ENCODE measurements at places on chromosomes 3 and 15. TPM values are rescaled to one million over a fixed set of nuclear protein-coding genes. Genes with fewer than 3 reads are reported as not detected.

The KIF23 gene
- 9.2 TPM for total RNA-seq

The GRM2 gene
- under 0.01 TPM for total RNA-seq

The CRYGS gene
- 4.5 TPM for total RNA-seq

The KLHL40 gene
- not detected for total RNA-seq

DNA sequence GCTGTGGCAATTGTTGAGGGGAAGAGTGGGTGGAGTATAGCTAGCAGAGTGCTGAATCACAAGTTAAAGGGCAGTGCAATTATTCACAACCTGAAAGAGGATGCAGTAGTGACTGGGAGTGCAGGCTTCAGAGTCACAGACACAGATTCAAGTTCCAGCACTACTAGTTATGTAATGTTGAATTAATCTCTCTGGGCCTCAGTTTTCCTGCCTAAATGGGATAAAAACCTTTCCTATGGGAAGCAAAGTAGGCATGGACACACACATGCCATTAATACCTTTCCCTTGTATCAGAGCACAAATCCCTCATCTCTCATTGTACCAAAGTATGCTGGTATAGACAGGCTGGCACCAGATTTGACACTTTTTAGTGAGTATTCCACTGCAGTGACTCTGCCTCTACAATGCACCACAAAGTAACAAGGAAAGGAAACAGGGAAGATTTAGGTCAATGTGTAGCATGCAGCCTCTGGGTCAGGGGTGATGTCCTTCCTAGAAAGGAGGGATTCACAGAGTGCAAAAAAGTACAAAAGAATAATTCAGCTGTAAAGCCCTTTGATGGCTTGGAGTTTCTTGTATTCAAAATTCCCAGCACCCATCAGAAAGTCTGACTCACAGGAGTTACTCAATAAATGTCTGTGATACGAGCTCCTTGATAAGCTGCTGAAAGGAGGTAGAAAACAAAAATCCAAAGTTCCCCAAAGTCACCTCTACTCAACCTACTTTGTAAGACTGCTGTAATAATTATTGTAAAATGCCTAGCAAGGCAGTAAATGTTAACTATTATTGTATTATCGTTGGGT is 507.5 kb upstream of the TGFBR2 start:
- DNase-seq, result no peak

GRCh38 chr3:98971169-98971681 is 69.7 kb upstream of the DCBLD2 start:
- DNase-seq, result no peak

GRCh38 chr3:18124501-18124900 is 300.6 kb downstream of the SATB1 start:
- DNase-seq, result no peak

GRCh38 chr3:176696816-176697215 is 500.5 kb downstream of the TBL1XR1 start:
- no peak for DNase-seq

DNA sequence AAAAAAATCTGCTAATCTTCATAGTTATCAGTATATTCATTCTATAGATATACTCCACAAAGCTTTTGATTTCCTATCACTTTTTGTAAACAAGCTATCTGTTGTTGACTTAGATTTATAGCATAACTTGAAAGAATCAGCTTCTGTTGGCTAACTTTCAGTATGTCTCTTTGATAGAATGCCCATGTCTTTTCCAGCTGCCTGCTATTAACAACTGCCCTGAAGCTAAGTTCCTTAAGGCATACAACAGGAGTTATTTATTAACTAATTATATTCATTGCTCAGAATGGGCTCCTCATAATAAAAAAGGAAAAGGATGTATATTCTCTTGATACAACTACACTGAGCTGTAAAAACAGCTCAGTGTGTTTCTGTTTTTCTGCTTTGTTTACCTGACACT is 293.9 kb downstream of the TUSC7 start:
- no peak for DNase-seq

GRCh38 chr3:172692751-172693338 is 18.0 kb downstream of the NCEH1 start:
- no peak for DNase-seq

- no peak for DNase-seq
These were observed 14.5 kb upstream of the JMJD7 start for GRCh38 chr15:41813426-41813825.

DNA sequence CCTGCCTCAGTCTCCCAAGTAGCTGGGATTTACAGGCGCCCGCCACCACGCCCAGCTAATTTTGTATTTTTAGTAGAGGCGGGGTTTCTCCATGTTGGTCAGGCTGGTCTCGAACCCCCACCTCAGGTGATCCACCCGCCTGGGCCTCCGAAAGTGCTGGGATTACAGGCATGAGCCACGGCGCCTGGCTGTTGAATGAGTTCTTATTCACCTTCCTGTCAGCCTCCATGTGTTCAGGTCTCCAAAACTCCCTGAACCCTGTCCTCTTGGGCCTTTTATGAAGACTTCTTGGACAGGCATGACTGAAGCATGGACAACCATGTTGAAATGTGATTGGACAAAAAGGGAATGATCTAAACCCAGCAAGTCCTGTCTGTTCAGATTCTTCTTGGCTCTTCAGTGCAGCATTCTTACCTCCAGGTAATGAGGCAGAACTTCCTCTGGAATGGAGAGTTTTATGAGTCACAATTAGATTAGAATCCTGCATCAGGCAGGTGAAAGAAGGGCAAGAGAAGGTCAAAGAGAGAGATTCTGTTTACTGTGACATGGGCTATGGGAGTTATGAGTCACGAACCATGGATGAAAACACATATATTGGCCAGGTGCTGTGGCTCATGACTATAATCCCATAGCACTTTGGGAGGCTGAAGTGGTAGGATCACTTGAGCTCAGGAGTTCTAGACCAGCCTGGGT is 23.1 kb upstream of the EIF4A2 start:
- DNase-seq, result no peak

GRCh38 chr15:34470091-34470490 is 32.5 kb upstream of the GOLGA8A start:
- no peak for DNase-seq

GRCh38 chr3:150359381-150359780 is 48.7 kb upstream of the TSC22D2 start:
- DNase-seq, result no peak

DNA sequence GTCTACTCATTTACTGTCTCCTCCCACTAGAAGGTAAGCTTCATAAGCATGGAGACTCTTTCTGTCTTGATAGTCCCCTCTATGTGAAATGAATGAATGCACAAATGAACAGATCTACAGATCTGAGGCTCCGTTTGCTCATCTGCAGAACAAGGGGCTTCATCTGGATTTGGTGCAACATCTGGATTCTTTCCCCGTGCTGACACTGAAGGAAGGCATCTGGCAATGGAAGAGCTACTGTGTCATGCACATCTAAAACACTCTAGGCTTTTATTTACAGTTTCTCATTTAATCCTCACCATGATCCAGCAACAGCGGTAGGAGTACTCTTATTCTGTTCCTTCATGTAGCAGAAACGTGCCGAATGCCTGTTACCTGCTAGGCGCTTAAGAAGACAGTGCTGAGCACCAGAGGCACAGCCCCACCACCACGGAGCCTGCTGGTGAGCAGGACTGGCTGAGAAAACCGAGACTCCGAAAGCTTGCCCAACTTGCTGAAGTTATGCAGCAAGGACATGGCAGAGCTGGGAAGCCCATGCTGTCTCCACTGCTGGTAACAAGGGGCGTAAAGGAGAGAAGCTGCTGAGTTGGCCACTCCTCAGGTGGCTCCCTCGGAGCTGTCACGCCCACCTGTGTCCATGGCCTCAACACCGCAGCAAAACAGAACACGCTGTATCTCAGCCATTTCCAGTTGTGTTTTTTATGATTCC is 31.1 kb downstream of the LSM3 start:
- no peak for DNase-seq

- DNase-seq, result no peak
These were observed 3.4 kb upstream of the TLR9 start for GRCh38 chr3:52228751-52229291.

- no peak for DNase-seq
These were observed 168.2 kb downstream of the CLSTN2 start for GRCh38 chr3:140103166-140103565.

DNA sequence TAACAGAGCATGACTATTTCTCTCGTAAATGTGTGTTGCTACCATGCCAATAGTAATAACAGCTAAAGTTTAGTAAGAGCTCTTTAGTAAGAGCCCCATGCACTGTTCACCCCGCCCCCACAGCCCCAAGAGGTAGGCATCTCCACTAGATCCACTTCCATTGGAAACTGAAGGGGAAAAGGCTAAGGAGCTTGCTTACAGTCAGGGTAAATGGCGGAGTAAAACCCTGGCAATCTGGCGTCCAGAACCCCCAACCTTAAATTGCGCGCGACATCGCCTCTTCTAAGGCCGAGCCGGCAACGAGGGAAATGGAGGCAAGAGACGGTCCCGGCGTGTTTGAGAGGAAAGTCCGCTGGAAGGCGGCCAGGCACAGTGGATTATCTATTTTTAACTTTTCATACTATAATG is 654 bp upstream of the C3orf38 start:
- DNase-seq, result peak; percentile 4

DNA sequence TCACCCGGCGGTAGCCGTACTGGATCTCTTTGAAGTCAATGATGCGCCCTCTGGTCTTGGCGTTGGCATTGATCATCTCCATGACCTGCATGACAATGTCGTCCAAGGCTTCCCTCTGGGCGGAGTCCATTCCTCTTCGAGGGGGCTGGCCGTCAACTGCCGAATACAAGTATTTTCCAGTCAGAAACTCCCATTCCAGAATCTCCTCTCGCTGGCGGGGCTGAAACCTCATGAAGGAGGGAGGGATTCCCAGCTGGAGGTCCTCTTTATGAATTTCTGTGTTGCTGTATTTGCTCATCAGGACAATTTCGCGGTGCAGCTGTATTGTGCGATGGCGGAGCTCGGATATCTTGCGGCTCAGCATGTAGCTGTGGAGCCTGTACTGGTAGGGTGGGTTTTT is 73.4 kb downstream of the CHSY1 start:
- DNase-seq, result no peak

GRCh38 chr3:101249522-101249921 is 70.9 kb downstream of the IMPG2 start:
- no peak for DNase-seq

Data from glomerular endothelial cell (primary cell).